Activated naive CD8-positive, alpha-beta T cell treated with anti-CD3 and anti-CD28 coated beads for 36 hours (primary cell): ENCODE measurements at places on chromosomes 12 and 14. TPM values are rescaled to one million over a fixed set of nuclear protein-coding genes. Genes with fewer than 3 reads are reported as not detected.

DNA sequence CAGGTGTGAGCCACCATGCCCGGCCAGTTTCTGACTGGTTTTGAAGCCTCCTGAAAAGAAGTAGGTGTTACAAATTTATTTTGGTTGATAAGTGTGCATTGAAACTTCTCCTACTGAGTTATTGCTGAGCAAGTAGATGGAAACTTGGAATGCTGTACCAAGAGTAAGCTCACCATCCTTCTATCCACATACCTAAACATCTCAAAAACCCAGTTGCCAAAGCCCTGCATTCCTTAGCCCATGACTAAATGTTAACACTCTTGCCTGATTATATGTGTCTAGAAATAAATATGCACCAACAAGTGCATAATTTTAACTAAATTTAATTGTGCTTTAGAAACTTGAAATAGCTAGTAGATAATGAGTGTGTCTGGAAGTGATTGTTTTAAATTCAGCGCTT lies 357.8 kb downstream of the DUSP6 start:
- peaks cover 13% of the 10 kb centered on the region for H3K27me3 ChIP-seq
- H3K27ac ChIP-seq = no peak overlapping the region
- no peaks in the 10 kb centered on the region for H3K36me3 ChIP-seq
- H3K4me3 ChIP-seq = no peak overlapping the region
- H3K4me1 ChIP-seq = no peaks in the 10 kb centered on the region
- DNase-seq = no peak

DNA sequence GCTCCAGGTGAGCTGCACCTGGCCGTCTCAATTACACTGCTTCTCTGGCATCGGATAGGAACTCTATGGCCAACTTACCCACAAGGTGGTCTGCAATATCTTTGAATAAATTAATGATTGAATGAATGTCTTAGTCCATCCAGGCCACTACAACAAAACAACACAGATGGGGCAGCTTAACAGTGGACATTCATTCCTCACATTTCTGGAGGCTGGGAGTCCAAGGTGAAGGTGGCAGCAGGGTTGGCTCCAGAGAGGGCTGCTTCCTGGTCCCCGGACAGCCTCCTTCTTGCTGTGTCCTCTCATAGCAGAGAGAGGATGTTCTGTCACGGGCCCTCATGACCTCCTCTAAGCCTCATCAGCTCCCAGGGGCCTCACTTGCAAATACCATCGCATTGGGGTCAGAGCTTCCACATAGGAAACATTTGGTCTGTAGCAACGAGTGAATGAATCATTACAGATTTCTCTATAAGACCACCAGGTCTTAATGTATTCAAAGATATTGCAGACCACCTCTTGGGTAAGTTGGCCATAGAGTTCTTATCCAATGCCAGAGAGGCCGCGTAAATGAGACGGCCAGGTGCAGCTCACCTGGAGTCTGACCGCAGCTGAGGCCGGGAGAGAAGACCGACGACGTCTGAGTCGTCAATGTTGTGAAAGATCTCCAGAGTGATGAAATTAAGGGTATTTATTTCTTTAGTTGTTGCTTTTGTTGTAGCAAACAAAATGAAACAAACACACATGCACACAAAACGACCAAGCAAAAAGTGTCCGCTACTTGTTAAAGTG lies 182.7 kb upstream of the C14orf180 start:
- peaks cover 37% of the 10 kb centered on the region for H3K4me1 ChIP-seq
- no peak overlapping the region for H3K4me3 ChIP-seq
- no peak overlapping the region for H3K27ac ChIP-seq
- no peak for DNase-seq
- H3K36me3 ChIP-seq = peaks cover 6% of the 10 kb centered on the region

DNA sequence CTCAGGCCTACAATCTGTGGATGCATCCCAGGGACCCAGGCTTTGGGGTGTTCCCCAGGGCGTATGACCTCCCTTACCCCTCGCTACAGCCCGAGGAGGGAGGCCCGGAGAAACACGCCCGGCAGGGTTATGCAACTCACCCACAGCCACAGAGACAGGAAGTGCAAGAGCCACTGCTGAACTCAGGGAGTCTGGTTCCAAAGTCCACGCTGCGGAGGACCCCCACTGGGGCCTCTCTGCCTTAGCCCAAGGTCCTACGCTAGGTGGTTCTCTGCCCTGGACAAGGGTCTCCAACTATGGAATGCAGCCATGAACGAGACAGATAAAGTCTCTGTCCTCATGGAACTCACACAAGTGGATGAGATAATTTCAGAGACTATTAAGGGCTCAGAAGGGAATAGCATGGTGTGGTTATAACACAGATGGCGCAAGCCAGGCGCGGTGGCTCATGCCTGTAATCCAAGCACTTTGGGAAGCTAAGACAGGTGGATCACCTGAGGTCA lies 11.3 kb downstream of the SCARB1 start:
- peaks cover 14% of the 10 kb centered on the region for H3K4me1 ChIP-seq
- no peak overlapping the region for H3K4me3 ChIP-seq
- no peaks in the 10 kb centered on the region for H3K27me3 ChIP-seq
- H3K27ac ChIP-seq = no peak overlapping the region
- H3K36me3 ChIP-seq = peaks cover 15% of the 10 kb centered on the region

- no peak overlapping the region for H3K27ac ChIP-seq
- H3K27me3 ChIP-seq = peaks cover 3% of the 10 kb centered on the region
- no peak for DNase-seq
- no peaks in the 10 kb centered on the region for H3K4me1 ChIP-seq
- H3K36me3 ChIP-seq = no peaks in the 10 kb centered on the region
Observed at GRCh38 chr14:31263485-31264133, 56.0 kb upstream of the HECTD1 start.

- no peak for DNase-seq
- H3K4me1 ChIP-seq = peaks cover 32% of the 10 kb centered on the region
- H3K27ac ChIP-seq = no peak overlapping the region
- peaks cover 24% of the 10 kb centered on the region for H3K36me3 ChIP-seq
Observed at GRCh38 chr14:63899953-63900352, 47.1 kb downstream of the SYNE2 start.

DNA sequence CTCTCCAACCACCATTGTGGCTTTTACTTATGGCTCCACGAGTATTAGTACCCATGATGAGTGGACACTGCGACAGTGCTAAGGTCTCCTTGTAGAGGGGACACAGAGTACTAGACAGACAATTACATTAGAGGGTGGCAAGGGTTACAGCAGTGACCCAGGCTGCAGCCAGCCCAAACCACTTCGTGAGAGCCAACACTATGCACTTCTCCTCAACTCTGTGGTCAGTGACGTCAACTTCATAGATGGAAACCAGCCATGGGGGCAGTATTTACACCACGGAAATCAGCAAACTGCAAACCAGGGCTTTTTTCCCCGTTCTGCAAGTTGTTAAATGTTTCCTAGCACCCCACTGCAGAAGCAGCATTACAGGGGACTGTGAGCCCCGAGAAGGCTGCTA lies 61.6 kb upstream of the ZFP36L1 start:
- no peak overlapping the region for H3K27ac ChIP-seq
- DNase-seq = no peak
- H3K36me3 ChIP-seq = no peaks in the 10 kb centered on the region
- no peak overlapping the region for H3K4me3 ChIP-seq
- no peaks in the 10 kb centered on the region for H3K4me1 ChIP-seq
- no peaks in the 10 kb centered on the region for H3K27me3 ChIP-seq

DNA sequence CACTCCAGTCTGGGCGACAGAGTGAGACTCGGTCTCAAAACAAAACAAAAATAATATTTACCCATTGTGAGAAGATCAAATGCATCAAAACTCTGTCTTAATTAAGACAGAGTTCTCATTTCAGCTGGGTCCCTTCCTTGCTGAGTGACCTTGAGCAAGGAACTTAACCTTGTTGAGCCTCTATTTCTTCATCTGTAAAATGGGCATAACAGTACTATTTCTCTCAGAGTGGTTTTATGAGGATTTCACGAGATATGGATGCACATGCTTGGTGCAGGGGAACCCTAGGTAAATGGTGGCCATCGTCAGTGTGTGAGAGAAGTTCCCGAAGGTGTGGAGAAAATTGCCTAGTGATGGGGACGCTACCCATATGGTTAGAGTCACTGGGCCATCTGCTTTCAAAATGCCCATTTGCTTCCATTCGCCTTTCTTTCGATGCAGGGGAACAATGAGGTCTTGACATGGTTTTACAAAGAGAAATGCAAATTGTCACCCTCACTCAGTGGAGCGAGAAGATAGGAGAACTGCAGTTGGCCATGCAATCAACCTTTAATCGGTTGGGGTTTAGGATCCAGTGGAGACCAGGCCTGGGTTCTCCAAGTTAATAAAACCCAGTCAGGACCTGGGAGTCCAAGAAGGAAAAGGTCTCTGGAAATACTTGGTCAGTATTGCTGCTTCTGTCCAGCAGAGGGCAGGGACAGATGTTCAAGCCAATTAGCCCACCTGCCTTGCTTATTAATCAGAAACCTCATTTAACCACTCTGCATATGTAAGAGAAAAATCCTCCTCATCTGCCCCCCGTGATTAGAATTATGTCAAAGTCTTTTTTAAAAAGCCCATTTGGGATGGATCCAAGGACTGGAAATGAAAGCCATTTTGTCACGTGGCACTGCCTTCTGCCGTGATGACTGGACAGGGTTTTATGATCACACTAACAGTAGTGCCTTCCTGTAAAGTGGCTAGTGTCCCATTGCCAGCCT lies 37.2 kb downstream of the CFAP251 start:
- no peak for DNase-seq
- H3K27ac ChIP-seq = no peak overlapping the region
- H3K27me3 ChIP-seq = no peaks in the 10 kb centered on the region
- no peak overlapping the region for H3K4me3 ChIP-seq
- H3K4me1 ChIP-seq = no peaks in the 10 kb centered on the region

- no peaks in the 10 kb centered on the region for H3K4me1 ChIP-seq
- no peak for DNase-seq
- H3K27ac ChIP-seq = no peak overlapping the region
- no peaks in the 10 kb centered on the region for H3K27me3 ChIP-seq
- no peak overlapping the region for H3K4me3 ChIP-seq
Observed at GRCh38 chr14:100540141-100540925, 46.9 kb downstream of the BEGAIN start.

DNA sequence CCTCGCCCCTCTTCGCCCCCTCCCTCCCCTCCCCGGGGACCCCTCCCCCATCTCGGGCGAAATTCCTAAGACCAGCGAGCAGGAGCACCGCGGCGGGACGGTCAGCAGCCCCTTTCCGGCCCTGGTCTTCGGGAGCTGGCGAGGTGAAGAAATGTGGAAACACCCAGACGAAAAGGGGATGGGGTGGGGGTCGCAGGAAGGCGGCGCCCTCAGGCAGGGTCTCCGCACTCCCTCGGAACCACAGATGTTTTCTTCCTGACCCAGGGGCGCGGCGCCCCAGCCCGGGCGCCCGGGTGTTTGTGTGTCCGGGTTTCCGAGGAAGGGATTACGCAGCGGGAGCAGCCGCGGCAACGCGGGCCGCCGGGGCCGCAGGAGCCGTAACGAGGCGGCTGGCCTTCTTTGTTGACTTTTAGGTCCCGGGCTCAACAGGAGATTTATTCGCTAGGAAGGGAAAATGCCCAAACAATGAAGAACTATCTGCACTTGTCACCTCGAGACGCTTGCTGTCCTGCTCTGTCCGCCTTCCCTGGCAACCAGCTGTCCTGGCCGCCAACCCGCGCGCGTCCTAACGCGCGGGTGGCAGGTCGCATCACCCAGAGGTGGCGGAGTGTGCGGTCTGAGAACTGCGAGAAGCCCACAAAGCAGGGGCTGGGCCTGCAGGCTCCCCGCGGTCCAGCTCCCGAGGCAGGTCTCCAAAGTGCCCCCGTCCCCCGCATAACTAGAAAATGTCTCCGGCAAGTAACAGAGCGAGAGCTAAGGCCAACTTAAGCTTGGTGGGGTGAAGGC lies 7.0 kb downstream of the FOXA1 start:
- H3K4me1 ChIP-seq = no peaks in the 10 kb centered on the region
- peaks cover 11% of the 10 kb centered on the region for H3K36me3 ChIP-seq
- no peak overlapping the region for H3K4me3 ChIP-seq
- H3K27me3 ChIP-seq = peaks cover 86% of the 10 kb centered on the region

DNA sequence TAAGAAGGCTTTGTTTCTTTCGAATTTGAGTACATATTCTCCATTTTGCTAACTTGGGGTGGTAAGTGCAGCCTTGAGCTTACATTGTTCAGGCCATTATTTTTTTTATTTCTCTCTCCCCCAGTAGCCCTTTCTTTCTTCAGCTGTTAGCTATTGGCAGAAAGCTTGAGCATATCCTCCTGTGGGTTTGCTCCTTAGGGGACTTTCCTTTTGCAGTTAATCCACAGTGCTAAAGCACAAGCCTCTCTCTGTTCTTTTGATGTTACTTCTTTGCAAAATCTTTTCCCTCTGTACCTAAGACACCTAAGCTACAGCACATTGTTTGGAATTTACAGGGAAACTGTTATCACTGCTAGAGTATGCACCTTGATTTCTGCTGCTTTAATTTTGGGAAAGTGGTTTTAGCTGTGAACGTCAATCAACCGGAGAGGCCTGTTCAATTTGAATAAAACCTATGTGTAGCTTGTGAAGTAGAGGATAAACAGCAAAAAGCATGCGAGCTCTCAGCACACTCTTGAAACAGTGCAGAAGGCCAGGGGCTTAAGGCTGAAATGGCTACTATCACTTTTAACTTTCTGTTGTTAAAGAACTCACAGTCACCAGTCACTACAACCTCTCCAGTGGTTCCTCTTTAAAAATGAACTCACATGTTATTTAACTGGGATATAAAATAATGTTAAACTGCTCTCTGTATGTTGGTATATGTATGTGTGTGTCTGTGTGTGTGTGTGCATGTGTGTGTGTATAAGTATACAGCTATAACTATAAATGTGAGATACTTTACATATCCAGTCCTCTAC lies 139.2 kb downstream of the PDZRN4 start:
- H3K27ac ChIP-seq = no peak overlapping the region
- DNase-seq = no peak
- no peaks in the 10 kb centered on the region for H3K27me3 ChIP-seq
- H3K4me1 ChIP-seq = no peaks in the 10 kb centered on the region

GRCh38 chr12:53793221-53793620 lies 41.4 kb upstream of the CISTR start:
- no peak overlapping the region for H3K4me3 ChIP-seq
- DNase-seq = no peak
- peaks cover 25% of the 10 kb centered on the region for H3K27me3 ChIP-seq
- no peak overlapping the region for H3K27ac ChIP-seq

DNA sequence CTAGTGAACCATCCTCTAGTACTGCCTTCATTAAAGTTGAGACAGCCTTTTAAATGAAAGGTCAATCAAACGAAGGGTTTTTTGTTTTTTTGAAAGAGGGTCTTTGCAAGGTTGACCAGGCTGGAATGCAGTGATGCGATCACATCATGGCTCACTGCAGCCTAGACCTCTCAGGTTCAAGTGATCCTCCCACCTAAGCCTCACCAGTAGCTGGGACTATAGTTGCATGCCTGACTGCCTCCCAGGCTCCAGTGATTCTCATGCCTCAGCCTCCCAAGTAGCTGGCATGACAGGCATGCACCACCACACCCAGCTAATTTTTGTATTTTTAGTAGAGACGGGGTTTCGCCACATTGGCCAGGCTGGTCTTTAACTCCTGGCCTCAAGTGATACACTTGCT lies 114.6 kb upstream of the SINHCAF start:
- no peak overlapping the region for H3K4me3 ChIP-seq
- no peaks in the 10 kb centered on the region for H3K36me3 ChIP-seq
- no peaks in the 10 kb centered on the region for H3K4me1 ChIP-seq
- DNase-seq = no peak

PRB2 gene
- total RNA-seq = not detected

SLC38A2 gene
- 227 TPM for total RNA-seq

GALC gene
- total RNA-seq = 11.6 TPM

NRXN3 gene
- not detected for total RNA-seq

SYCP3 gene
- total RNA-seq = 0.21 TPM

TAMALIN gene
- 11.3 TPM for total RNA-seq

NDRG2 gene
- total RNA-seq = 4.9 TPM

NPFF gene
- total RNA-seq = not detected

ACSM4 gene
- total RNA-seq = not detected
